ENCODE measurements at places on chromosomes 4 and X. TPM values are rescaled to one million over a fixed set of nuclear protein-coding genes. Genes with fewer than 3 reads are reported as not detected.

Gene IGSF1
- not detected for polyA plus RNA-seq

Gene GYG2
- polyA plus RNA-seq: 2.0 TPM

DNA sequence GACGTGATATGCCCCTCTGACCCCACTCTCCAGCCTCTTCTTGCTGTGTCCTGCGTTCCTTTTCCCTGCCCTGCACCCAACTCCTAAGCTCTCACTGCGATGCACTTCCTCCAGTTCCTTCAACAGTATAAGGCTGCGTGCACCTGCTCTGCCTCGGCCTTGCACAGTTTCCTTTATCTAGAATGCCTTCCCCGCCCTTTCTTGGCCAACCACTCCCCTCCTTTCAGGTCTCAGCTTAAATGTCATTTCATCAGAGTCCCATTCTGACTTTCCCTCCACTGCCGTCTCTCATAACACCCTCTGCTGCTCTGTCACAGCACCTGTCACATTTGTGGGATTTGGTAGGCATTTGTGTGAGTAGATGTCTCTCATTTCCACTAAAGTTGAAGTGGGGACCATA lies 58.4 kb upstream of the NEIL3 start:
- no peak for DNase-seq

DNA sequence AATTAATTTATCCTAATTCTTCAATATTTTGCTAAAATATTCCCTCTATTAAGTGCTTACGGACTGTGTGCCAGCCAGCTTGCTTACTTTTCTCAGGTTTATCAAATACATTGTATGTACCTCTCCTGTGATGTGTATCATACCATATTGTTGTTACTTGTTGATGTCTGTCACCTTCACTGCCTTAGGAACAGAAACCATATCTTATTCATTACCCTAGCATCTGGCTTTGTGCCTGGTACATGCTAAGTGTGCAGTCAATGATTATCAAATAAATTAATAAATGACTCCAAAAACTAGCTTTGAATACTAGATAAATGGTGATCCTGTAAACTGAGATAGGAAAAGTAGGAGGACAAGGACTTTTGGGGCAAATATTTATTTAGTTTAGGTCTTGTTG lies 6.9 kb downstream of the CLCN3 start:
- no peak for DNase-seq

DNA sequence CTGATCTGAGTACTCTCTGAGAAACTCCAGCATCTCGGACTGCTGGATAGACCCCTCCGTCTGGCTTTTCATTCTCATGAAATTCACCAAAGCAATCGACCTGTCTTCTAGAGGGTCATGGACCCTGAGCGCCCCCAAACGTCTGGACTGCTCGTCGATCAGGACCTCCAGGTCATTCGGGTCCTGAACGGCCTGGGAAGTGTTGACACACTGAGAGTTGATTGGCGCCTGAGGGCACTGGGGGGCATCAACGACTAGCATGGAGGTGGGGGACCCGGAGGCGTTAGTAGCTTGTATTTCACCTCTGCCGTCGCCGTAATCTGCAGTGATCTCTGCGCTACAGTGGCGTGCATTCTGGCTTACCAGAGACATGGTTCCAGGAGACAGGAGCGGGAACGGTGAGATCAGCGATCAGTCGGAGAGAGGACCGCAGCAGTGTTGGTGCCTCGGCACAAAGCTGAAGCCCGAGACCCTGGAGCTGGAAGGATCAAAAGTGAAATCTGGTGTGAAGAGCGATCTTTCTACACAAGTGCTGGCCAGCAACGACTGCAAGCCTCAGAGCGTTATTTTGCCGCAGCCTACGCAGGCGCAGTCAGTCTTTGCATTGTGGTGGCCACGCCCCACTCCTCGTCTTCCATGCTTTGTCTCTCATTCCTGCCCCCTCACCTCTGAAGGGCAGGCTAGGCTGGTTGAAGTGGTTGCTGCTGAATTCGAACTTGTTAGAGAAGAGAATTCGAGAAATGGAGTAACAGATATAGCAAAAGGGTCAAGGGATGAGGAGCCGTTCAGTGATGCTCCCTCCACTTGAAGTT lies at the start of gene MAGEE2:
Gene MAGEE2 (minus strand): TSS at position 575 of the 812 bp plus-strand sequence. CDS start 203 bp downstream, at position 372.
- no peak for DNase-seq

GRCh38 chrX:135740681-135741149 lies 27.3 kb downstream of the CT45A1 start:
- peak; percentile 64 for DNase-seq

DNA sequence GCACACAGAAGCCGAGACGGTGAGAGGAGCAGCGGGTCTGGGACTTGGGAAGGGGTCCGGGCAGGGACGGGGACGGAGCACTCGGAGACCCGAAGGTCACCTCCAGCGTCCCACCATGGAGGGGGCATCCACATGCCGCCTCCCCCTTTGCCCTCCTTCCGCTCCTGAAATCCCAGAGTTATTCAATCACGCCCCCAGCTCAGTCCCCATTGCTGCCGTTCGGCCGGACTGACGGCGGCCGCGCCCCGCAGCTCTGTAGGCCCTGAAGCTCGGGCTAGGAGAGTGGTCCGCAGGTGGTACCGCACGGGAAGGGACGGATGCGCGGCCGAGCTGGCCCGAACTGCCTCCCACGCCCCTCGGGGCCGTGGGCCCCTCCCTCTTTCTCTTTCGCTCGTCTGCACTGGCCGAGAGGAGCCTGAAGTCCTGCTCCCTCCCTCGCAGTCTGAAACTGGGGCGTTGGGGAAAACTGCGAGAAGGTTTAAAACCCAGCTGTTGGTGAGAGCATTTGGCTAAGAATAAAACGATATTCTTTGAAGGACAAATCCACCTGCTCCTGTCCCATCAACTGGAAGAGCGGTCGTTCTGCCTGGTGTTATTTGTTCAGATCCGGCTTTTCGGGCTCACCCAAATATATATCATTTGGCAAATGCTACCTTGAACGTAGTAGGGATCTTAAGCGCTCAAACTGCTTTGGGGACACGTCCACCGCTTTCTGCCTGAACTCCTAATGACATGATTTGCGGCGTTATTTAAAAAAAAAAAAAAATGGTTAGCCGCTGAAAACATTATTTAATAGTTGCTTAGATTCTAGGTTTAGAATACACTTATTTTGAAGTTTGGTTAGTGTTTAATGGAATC lies 719 bp downstream of the USO1 start:
- peak; percentile 86 for DNase-seq

- DNase-seq: no peak
These were observed 1303.4 kb downstream of the TECRL start for GRCh38 chr4:63105839-63106238.

Data from aorta (tissue), 5 donors.